ENCODE measurements at places on chromosomes 2 and 18. TPM values are rescaled to one million over a fixed set of nuclear protein-coding genes. Genes with fewer than 3 reads are reported as not detected.

GRCh38 chr2:25372405-25373268 is 30.9 kb upstream of the DNMT3A start:
- H3K4me1 ChIP-seq, result peaks cover 16% of the 10 kb centered on the region
- no peak overlapping the region for H3K27ac ChIP-seq
- DNase-seq, result no peak

The TMEM169 gene
- not detected for total RNA-seq

DNA sequence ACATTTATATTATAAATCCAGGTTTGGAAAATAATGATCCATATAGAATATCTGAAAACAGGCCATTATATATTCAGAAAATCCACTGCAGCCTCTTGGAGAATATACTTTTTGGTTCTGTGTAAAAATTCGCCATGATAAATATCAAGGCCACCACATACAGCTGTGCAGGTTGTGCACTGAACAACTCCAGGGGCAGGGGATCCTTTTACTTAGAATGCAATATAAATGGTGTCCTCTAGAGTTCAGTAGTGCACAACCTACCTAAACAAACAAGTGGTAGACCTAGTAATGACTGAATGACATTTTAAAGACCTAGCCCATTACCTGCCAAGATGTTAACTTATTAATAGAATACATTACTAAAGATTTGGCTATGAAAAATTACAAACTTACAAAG is 22.4 kb downstream of the MOGAT1 start:
- H3K27me3 ChIP-seq, result no peaks in the 10 kb centered on the region
- no peaks in the 10 kb centered on the region for H3K36me3 ChIP-seq
- DNase-seq, result no peak
- H3K27ac ChIP-seq, result no peak overlapping the region
- H3K4me3 ChIP-seq, result no peak overlapping the region
- no peaks in the 10 kb centered on the region for H3K4me1 ChIP-seq

The DIPK1C gene
- total RNA-seq, result 5.7 TPM

DNA sequence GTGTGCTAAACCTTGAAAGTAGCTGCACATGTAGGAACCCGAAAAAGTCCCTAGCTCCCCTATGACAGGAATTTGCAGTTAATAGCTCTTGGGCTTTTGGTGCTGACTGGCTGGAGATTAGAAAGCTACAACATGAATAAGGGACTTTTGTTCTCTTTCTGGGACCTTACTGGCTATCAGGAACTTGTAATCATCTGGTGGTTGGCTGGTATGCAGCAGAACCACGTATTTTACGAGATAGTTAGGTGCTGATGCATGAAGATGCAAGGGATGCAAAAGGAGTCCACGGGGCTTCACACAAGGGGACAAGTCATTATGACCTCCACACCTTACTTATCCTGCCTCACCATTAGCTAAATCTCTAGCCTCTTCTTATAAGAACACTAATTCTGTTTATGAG is 190.2 kb upstream of the NRXN1 start:
- H3K4me1 ChIP-seq, result no peaks in the 10 kb centered on the region
- no peak overlapping the region for H3K4me3 ChIP-seq
- DNase-seq, result no peak
- H3K27me3 ChIP-seq, result no peaks in the 10 kb centered on the region

The CD8B gene
- total RNA-seq, result not detected

The ASXL2 gene
- 19.8 TPM for total RNA-seq

The FRZB gene
- total RNA-seq, result 2.8 TPM

DNA sequence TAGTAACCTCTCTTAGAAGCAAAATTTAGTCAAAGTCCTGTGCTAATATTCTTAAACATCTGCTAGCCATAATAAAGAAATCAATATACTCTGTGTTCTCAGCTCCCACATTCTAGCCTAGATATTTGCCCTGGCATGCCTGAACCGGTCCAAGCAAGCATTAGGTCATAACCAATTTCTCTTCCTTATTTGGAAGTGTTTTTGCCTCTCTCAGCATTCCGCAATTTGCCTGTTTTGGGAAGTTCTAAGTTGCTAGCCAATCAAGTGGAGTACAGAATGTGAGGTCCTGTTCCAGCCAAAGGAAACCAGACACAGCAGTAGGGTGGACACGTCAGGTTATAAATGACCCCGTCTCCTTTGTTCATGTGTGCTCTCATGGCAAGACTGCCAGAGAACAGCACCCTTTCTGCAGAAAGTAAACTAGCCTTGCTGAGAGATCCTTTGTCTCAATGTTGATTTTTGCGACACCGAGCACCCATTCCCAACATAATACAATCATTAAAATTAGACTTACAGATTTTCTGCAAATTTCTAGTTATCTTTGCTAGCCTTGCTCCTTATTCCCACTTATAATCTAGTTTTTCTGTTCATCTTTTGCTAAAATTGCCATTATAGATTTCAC is 13.0 kb upstream of the SULT1C4 start:
- H3K4me1 ChIP-seq, result no peaks in the 10 kb centered on the region
- H3K27me3 ChIP-seq, result no peaks in the 10 kb centered on the region
- DNase-seq, result no peak
- no peak overlapping the region for H3K4me3 ChIP-seq
